ENCODE measurements at places on chromosomes 3 and 15.

DNA sequence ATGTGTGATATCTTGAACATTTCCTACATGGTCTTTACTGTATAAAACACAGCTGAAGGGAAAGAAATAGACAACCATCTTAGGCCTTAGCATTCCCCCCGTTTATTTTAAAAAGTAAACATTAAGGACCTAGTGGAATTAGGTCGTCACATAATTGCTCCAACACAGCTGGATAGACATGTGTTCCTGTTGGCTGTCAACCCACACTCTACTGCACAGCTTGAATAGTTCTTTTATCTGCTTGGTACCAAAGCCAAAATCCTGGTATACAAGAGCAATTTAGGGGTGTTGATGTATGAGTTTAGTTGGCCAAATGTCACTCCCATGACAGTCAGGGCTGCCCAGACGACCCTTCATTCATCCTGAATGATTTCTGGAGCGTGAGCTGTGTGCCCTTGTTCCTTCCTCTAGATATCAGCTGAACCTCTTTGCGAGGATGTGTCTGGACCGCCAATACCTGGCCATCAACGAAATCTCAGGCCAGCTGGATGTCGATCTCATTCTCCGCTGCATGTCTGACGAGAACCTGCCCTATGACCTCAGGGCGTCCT, 179.7 kb downstream of the ITPR1 start:
- DNase-seq, result no peak

GRCh38 chr3:5305684-5305989, 118.1 kb downstream of the EDEM1 start:
- DNase-seq, result no peak

- no peak for DNase-seq
Observed at GRCh38 chr15:77030928-77031375, 36.0 kb downstream of the PSTPIP1 start.

DNA sequence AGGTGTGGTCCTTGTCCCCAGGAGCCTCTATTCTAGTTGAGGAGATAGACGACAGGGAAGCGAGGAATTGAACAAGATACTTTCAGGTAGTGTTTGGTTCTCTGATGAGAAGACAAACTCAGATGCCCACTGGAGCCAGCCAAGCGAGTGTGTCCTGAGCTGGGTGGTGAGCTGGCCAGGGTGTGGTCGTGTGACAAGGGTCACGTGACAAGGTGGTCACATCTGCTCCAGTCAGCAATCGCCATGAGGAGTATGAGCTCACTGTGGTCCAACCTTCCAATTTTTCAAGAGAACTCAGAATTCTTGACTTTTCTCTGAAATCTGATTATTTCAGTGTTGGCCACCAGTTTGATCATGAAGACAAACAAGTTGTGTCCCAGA, 39.5 kb downstream of the SLC6A6 start:
- no peak for DNase-seq

- DNase-seq, result no peak
Observed at GRCh38 chr3:38129058-38129457, 7.9 kb downstream of the ACAA1 start.

- no peak for DNase-seq
Observed at GRCh38 chr3:184175981-184176376, 1.3 kb downstream of the AP2M1 start.

DNA sequence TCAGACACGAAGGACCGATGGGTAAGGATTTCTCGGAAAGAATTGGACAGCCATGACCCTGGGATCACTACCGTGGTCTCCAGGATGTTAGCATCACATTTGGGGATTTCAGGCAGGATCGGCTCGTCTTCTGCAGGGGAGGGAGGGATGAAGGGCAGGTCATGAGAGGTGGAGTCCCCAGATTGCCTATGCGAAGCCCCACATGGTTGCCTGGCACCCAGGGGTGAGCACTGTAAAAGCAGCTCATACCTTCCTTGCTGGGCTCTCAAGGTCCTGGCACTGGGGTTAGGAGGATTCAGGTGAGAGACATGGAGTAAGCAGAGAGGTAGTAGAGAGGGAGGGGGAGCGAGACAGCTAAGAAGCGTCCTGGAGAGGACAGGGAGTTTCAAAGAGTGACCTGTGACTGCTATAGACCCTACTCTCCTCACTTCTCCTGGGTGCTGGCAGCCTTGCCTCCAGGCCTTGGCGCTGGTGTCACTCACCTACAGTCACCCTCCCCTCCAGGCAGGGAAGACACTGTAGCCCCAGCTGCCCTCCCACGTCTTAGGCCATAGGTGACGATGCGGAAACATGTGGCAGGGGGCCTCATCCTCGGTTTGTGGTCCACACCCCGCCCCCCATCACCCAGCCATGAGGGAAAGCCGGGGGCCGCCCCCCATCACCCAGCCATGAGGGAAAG, 15.0 kb upstream of the EHD4 start:
- DNase-seq, result no peak

DNA sequence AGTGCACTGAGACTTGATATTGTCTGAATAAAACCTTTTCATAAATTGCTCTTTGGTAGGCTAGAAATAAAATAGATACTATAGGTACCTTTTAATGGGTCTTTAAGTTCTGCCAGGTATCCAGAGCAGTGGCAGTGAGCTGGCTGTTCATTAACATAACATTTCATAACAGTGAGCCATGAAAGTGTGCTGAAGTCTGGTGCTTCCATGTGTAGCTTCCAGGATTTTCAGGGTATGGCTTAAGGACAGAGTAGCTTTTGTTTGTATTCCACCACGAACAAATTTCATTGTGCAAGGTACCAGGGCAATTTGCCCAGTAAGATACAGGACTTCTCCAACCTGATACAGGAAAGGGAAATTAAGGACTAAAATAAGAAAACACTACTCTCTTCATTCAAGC, 124.7 kb upstream of the NANOGP8 start:
- DNase-seq, result no peak

- DNase-seq, result peak; percentile 71
Observed at GRCh38 chr15:77702211-77702957, 69.7 kb upstream of the LINGO1 start.

DNA sequence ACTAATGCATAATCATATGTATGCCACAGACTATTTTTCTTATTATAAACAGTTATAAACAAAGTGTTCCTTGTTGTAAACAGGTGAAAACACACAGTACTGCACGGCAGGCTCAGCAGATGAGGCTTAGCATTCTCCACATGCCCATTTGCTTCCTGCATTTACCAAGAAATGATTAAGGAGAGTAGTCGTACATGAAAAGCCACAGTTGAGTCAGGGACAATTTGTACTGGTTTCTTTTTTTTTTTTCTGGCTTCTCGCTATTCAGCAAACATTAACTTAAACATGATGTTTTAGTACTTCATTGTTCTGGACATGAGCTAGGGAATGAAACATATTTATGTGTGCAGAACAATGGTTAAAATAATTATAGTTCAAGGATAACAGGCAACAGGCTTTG, 63.4 kb downstream of the GHSR start:
- DNase-seq, result no peak

- DNase-seq, result no peak
Observed at GRCh38 chr15:25171856-25172687, 217.3 kb downstream of the SNRPN start.

DNA sequence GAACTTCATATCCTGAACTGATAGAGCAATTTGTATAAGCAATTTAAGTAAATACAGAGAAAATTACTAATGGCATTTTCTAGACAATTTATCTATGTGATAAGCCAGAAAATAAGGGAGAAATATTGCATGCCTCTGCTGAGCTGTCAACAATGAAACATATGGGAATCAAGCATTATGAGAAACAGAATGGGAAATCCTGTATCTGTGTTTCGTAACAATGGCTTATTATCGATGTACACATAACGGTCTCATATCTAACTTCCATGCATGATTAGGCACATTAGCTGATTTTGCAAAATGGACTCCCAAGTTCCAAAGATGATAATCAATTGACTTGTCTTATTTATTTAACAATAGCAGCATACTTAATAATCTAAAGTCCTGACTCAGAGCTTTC, 30.4 kb upstream of the KCNMB2 start:
- no peak for DNase-seq

GRCh38 chr15:60458721-60459120, 20.2 kb downstream of the ICE2 start:
- DNase-seq, result no peak

DNA sequence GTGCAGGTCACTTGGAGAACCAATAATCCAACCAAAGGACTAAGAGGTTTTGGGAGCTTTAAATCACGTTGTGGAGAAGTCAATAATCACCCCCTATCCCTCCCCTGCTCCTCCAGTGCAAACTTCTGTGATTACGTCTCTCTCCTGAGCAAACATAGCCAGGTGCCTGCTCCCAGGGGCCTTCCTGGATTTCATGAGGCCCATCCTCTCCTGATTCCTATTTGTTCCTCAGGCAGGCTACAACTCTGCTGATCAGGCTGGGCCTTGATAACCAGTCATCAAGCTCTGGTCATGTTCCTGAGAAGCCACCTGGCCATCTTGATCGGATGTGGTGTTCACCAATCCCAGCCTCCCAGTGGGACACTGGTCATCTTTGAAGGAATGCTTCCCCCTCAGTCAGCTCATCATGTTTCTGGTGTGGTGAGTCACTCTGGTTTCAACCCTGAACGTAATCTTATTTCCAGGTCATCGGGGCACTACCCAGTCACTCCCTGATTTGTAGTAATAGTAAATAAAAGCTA, 2.9 kb upstream of the ZNF710 start:
- DNase-seq, result no peak

- no peak for DNase-seq
Observed at GRCh38 chr3:150243466-150243865, 164.6 kb upstream of the TSC22D2 start.

DNA sequence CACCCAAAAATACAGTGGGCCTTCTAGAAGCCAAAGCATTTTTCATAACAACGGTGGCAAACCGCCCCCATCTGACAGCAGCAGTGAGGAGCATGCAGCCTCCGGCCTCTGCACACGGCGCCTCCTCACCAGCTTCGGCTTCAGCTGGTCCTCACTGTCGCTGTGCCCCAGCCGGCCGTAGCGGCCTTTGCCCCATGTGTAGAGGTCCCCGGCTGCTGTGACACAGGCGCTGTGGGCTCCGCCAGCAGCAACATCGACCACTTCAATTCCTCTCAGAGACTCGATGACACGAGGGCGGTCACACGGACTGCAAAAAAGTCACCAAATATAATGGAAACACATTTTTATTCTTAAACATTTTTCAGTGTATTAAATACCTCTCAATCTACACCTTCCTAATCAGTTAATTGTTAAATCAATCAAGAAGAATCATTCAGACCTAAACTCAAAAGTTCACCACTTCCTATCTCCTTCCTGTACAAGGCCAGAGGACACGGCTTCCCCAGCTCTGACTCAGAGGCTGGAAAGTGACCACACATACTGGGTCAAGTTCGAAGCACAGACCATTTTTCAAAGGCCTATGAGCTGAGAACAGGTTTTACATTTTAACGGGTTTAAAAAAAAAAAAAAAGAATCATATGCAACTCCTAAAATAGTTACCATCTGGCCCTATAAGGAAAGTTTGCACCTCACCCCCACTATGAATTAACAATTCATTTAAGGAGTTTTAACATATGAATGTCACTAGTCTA, 33.6 kb upstream of the OCA2 start:
- DNase-seq, result no peak

DNA sequence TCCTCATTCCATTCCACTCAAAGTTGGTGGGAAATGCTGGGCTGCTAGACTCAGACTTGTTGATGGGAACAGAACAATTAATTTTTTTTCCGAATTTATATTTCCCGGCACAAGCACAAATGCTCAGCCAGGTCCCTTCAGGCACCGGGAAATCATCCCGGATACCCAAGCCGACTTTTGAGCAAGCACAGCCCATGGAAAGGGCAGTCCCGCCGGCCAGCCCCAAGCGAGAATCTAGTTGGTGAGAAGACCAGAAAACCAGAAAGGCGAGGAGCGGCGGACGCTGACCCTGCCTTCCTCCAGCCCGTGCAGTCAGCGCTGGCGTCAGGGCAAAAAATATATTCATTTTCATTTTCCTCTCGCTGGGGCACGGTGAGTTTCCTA, 763 bp upstream of the ZIC4 start:
- peak; percentile 42 for DNase-seq

- DNase-seq, result no peak
Observed at GRCh38 chr3:57961177-57961827, 46.9 kb upstream of the FLNB start.

DNA sequence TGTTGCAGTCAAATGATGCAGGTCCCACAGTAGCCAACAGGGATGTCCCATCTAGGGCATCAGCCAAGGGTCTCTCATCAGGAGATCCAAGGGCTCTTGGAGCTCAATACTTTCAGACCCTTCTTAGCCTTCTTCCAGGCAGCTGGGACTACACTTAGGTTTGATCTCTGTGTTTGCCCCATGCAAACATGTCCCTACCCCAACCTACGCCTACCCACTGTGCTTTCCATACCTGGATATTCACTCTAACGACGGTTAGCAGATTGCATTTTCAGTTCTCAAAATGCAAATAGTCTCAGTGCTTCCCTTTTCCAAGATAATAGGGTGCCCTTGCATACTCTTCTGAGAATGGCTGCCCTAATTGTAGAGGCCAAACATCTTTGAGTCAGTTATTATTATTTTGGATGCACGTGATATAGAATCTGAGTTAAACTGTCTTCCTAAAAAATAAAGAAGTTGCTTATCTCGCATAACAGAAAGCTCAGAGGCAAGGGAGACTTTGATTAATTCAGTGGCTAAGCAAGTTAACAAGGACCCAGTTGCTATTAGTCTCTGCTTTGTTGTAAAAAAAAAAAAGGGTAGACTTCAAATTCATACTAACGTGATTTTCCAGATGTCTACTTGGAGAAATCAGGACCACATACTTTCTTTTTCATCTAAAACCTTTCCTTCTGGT, 1.0 kb upstream of the CEP70 start:
- no peak for DNase-seq

DNA sequence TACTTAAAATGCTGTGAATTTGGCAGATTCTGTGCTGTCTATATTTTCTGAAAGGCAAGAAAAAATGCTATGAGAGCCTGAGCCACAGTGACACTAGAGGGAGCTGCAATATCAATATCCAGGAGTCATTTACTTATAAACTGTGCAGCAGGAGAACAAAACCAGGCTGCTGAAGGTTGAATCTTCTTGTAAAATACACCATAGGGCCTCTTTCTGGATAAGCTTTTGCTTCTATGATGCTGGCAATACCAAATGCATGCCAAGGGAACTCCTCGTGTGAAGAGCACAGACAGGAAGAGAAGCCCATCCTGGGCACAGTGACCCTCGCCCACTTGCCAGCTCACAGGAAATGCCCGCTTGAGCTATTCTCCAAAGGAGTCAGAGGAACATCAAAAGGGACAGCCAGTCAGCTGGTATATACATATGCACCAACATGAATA, 48.0 kb upstream of the TSPAN3 start:
- DNase-seq, result no peak

GRCh38 chr3:146705225-146705624, 100.1 kb upstream of the PLSCR5 start:
- no peak for DNase-seq

- DNase-seq, result no peak
Observed at GRCh38 chr15:25737218-25737643, 125.9 kb downstream of the ATP10A start.
